ENCODE measurements at places on chromosomes 11 and 22. TPM values are rescaled to one million over a fixed set of nuclear protein-coding genes. Genes with fewer than 3 reads are reported as not detected.

- no peak for DNase-seq
These were observed 40.4 kb downstream of the C11orf58 start for GRCh38 chr11:16778876-16779275.

- DNase-seq = no peak
These were observed 6.4 kb downstream of the LMO2 start for GRCh38 chr11:33885338-33886005.

Gene PIWIL4
- 0.67 TPM for total RNA-seq

Gene WNT7B
- total RNA-seq = 0.22 TPM

- no peak for DNase-seq
These were observed 103.8 kb downstream of the ENTHD1 start for GRCh38 chr22:39789788-39790187.

Gene OR5P2
- total RNA-seq = not detected

DNA sequence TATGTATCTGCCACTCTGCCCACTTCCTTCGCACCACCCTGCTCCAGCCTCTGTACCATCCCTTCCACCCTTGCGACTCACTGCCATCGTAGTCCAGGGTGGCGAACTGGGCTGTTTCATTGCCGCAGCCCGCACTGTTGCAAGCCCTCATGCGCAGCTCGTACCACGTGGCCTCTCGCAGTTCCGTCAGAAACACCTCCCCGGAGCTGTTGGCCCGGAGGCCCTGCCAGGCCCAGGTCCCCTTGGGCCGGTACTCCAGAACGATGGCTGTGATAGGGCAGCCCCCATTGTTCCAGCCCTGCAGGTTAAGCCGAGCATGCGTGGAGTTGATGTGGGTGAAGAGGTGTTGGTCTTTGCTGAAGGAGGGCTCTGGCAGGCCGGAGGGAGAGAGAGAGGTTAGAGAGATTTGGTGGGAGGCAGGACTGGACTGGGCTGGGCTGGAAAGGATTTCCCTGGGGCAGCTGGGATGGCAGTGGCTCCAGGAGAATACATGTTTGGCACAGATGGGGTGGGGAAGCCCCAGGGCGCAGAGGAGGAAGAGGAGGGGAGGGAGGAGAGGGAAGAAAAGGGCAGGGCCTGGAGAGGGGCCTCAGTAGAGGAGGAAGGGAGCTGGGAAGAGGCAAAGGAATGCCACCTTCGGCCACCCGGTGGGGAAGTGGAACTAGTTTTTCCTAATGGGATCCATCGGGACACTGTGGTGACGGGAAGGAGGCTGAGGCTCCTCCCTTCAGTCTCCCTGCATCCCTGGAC is 109.6 kb downstream of the CEP164 start:
- DNase-seq = no peak

Gene TMEM45B
- not detected for total RNA-seq

DNA sequence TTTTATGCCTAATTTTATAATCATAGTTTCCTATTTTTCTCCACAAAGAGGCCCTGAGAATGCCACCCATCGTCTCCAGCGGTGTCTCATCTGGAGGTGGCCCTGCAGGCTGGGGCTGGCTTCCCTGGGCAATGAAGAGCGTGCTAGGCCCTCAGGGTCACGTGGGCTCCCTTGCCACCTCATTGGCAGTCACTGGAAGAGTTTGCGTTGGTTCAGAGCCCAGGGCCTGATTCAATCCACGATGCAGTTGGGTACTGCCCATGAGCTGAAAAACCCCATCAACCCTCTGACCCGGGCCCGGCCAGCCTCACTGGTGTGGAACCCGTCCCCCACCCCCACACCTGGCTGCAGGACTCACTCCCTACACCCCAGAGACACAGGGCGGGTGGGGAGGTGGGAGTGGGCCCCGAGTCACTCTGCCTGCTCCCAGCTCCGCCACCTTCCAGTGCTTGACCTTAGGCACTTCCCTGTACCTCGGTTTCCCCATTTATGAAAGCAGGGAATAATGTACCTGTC is 43.4 kb upstream of the A4GALT start:
- DNase-seq = no peak

Gene TPH1
- total RNA-seq = 2.7 TPM

GRCh38 chr11:86244063-86244521 is 461 bp upstream of the EED start:
- no peak for DNase-seq

GRCh38 chr11:112511911-112512310 is 251.3 kb upstream of the PLET1 start:
- DNase-seq = no peak

GRCh38 chr22:45997777-45998637 is 21.0 kb upstream of the WNT7B start:
- DNase-seq = no peak

DNA sequence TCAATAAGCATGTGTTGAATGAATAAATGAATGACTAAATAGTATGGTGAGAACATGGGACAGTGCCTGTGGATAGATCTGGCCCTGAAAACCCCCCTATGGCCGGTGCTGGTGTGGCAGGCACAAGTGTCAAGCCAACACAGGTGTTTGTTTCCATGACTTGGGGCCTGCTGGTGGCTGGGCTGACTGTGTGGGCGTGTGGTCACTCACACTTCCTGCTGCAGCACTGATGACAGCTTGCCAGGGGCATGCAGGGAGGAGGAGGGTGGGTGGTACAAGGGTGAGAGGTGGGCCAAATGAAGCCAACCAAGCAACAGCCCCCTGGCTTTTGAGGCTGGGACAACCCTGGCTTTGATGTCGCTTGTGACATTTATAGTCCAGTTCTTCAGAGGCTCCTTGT is 30.3 kb upstream of the ABCC8 start:
- DNase-seq = no peak

- DNase-seq = no peak
These were observed 76.5 kb downstream of the LRRC4C start for GRCh38 chr11:41382927-41383326.

GRCh38 chr11:44805596-44805995 is 78.8 kb downstream of the TSPAN18 start:
- DNase-seq = no peak

Gene LSP1
- total RNA-seq = 445 TPM

DNA sequence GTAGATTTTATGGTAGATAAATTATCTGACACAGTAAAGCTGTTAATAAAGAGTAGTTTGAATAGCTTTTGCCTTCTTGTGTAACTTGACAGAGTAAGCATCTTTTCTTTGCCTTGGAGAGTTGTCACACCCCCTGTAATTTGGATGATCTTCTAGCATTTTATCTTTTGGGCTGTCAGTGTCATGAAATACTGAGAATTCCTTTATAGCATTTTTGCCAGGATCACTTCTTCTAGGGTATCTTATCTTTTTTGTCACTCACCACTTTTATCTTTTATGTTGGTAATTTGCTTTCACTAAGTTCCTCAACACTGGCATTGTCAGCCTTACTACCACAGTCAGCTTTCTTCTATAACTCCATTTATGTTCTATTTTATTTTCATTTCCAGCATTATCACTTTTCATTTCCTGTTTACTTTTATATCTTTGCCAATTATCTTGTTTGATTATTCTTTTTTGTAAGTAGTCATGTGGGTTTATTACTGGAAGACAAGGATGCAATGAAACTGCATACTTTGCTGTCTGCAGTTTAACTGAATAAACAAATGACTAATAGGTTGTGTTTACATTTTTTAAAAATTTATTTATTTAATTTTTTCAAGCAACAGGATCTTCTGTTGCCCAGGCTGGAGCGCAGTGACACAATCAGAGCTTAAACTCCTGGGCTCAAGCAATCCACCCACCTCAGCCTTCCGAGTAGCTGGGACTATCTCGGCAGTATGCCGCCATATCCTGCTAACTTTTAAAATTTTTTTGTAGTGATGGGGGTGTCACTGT is 28.1 kb upstream of the ACAT1 start:
- no peak for DNase-seq

- DNase-seq = no peak
These were observed 3.2 kb downstream of the AMOTL1 start for GRCh38 chr11:94771390-94771789.

DNA sequence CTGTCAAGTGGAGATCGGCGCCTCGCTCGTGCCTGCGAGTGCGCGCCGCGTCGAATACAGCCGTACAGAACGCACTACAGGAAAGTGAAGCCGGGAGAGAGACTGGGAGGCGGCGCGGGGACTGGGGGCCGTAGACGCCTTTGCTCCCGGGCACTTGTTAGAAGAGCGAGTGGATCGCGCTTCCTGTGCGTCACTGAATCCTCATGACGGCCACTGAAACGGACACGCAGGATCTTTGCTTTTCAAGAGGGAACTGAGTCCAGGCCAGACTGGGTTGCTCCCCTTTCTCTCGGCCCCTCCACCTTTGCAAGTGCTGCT is 314 bp downstream of the RIC8A start:
- no peak for DNase-seq

- no peak for DNase-seq
These were observed 157.1 kb downstream of the BLID start for GRCh38 chr11:121958971-121959325.

DNA sequence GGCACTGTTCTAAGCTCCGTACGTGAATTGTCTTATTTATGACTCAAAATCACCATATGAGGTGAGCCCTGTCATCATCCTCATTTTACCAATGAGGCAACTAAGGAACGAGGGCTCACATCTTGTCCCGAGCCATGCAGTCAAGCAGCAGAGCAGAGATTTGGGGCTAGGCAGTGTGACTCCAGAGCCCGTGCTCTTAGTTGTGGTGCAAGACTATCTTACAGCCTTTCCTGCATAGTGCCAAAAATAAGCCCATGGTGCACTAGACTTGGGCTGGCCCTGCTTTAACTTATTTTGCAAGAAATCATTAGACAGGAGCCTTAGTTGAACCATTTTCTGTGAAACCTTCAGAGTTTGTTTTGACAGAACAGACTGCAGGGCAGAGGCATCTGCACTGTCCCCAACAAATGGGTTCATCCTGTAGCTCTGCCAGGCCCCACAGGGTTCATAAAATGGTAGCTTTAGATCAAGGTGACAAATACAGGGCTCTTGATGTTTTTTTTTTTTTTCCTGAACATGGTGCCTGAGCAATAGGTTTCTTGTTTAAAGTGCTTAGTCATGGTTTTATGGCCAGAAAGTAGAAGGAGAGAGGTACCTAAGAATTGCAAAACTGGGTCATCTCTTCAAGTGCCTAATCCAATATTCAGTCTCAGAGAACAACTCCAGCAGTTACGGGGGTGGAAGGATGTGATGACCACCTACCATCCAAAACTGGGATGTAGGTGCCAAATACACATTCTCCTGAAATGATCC is 56.6 kb downstream of the BMAL1 start:
- no peak for DNase-seq

DNA sequence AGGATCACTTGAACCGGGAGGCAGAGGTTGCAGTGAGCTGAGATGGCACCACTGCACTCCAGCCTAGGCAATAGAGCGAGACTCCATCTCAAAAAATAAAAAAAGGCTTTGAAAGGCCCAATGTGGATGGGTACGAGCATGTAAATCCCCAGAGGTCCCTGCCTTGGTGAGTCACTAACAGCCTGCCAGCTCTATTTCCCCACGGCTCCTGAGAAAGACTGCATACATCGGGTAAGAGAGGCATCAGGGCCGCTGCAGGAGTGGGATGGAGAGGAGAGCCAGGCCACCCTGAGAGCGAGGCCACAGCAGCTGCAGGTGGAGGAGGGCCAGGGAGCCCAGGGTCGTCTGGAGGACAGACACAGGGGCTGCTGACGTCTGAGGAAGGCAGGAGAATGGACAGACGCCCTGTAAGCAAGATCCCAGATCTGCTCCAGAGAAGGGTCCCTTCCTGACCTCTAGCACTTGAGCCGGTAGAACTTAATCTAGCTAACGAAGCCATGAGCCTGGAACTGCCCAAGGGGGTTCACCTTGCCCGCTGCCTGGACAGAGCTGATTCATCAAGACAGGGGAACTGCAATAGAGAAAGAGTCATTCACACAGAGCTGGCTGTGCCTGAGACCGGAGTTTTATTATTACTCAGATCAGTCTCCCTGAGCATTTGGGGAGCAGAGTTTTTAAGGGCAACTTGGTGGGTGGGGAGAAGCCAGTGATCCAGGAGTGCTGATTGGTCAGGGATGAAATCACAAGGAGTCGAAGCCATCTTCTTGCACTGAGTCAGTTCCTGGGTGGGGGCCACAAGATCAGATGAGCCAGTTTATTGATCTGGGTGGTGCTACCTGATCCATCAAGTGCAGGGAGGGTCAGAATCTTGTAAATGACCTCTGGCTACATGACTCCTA is 5.1 kb upstream of the KRTAP5-9 start:
- no peak for DNase-seq

Gene NRXN2
- 0.52 TPM for total RNA-seq

DNA sequence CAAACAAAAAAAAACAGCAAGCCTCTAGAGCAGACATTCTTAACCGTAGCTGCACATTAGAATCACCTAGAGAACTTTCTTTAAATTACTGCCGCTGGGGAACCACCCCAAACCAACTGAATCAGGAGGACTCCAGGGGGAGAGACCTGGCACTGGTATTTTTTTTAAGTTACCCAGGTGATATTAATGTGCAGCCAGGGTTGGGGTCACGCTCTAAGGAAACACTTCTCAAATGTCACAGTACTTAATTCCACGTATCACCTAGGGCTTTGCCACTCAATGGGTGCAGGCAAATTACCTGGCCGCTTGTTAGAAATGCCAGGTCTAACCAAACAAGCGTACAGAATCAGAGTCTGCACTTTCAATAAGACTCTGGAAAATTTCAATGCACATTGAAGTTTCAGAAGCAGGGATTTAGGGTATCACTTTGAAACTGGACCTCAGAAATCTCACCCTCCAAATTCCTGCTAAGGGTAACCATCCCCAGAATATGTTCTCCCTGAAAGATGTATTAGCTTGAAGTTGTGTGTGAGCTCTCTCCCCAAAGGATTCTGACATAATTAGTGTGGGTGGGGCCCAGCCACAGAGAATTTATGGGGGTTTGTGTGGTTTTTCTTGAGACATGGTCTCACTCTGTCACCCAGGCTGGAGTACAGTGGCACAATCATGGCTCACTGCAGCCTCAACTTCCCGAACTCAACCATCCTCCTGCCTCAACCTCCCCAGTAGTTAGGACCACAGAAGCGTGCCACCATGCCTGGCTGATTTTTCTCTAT is 12.7 kb upstream of the ISX start:
- DNase-seq = no peak

GRCh38 chr11:95102733-95103132 is 13.1 kb downstream of the ENDOD1 start:
- no peak for DNase-seq

DNA sequence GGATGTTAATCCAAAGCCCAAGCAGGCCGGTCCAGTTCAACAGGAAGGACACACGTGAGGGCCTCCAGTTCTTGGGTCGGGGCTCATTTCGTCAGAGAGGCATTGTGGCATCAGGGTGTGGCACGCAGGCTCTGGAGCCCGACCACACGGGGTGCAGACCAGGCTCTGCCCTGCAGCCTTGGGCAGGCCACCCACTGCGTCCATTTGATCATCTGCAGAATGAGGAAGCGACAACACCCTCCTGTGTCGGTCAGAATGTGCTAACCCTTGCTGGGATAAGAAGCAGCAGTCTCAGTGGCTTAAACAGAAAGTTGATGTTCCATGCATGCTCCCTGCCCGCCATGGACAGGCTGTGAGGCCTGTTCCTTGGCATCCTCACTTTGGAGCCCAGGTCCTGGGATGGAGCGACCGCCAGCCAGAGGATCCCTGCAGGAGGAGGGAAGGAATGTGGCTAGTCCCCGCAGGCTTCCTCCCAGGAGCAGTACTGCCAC is 10.8 kb downstream of the RIBC2 start:
- no peak for DNase-seq

All from B cell (primary cell).